Chondrocyte (in vitro differentiated cells): ENCODE measurements at places on chromosomes 16 and 17. TPM values are rescaled to one million over a fixed set of nuclear protein-coding genes. Genes with fewer than 3 reads are reported as not detected.

Gene PTX4
- not detected in 3 replicates for total RNA-seq

Gene KRTAP2-3
- not detected in 3 replicates for total RNA-seq

Gene GPR139
- not detected in 3 replicates for total RNA-seq

Gene ZG16
- total RNA-seq: not detected in 3 replicates

Gene SSTR5
- total RNA-seq: not detected in 3 replicates

Gene NOD2
- 0.05 to 0.44 TPM (median 0.07 TPM) in 3 replicates for total RNA-seq

Gene MTSS2
- total RNA-seq: 243 to 296 TPM (median 282 TPM) in 3 replicates

Gene TAF15
- total RNA-seq: 123 to 168 TPM (median 135 TPM) in 3 replicates

Gene RHOT2
- 101 to 109 TPM (median 106 TPM) in 3 replicates for total RNA-seq

Gene TMEM107
- total RNA-seq: 7.8 to 12.1 TPM (median 8.4 TPM) in 3 replicates

Gene KRT15
- total RNA-seq: not detected in 3 replicates

Gene TEKT5
- not detected in 3 replicates for total RNA-seq

Gene CCDC154
- 0.51 to 2.0 TPM (median 1.3 TPM) in 3 replicates for total RNA-seq

Gene OTOA
- total RNA-seq: 0.10 TPM in 1 of 3 replicates, not detected in the others

Gene CDRT4
- 6.2 to 9.1 TPM (median 7.1 TPM) in 3 replicates for total RNA-seq

Gene MFAP4
- total RNA-seq: 307 to 312 TPM (median 310 TPM) in 3 replicates

Gene C16orf95
- 6.9 to 8.8 TPM (median 7.2 TPM) in 3 replicates for total RNA-seq

Gene CCDC78
- total RNA-seq: 1.8 to 3.9 TPM (median 2.5 TPM) in 3 replicates

Gene KRTAP2-1
- total RNA-seq: not detected in 3 replicates
